GM04504 (cell line): ENCODE measurements at places on chromosomes 6 and 20.
A peak's percentile ranks its signal among the peaks of the same experiment; 100 is the strongest.

DNA sequence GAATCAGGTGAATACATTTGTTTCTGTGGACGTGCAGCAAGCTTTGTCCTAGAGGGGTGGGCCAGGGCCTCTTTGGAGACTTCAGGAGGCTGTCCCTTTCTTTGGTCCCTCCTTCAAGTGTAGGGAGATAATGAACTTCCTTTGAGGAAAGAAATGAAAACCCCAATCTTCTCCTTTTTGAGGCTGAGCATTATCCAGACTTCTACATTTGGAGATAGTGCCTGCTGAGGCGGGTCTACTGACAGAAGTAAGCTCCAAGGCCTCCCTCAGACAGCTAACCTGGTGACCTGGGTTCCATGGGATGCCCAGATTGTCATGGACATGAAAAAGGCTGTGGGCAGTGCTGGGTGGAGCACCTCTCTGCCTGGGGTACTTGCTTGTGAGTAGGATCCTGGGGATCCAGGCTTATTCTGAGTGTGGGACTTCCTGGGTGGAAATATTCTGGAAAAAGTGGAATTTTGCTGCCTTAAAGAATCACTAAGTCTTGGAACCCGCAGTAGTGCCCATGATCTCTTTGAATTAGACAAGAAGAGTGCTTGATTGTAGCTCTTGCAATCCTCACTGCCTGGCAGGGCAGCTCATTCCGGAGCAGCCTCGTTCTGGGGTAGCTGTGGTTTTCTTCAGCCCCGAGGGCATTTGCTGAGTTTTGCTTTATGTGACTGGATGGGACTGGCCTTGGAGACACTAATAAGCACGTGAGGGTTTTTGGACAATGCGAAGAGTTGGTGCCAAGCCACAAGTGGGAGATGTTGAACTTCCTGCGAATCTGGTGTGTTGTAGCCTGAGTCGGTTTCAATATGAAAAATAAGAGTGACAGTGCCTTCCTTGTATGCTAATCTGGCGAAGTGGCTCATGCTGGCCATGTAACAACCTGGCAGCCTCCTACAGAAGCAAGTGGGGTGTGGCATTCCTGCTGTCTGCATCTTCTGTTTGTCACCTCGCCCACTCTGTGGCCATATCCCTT is 28.1 kb downstream of the SNRNP48 start:
- DNase-seq: peak; percentile 74

GRCh38 chr20:36745234-36745926 is 510 bp downstream of the NDRG3 start:
- DNase-seq: no peak

- no peak for DNase-seq
Observed at GRCh38 chr20:44066645-44067606, 120.1 kb downstream of the JPH2 start.

DNA sequence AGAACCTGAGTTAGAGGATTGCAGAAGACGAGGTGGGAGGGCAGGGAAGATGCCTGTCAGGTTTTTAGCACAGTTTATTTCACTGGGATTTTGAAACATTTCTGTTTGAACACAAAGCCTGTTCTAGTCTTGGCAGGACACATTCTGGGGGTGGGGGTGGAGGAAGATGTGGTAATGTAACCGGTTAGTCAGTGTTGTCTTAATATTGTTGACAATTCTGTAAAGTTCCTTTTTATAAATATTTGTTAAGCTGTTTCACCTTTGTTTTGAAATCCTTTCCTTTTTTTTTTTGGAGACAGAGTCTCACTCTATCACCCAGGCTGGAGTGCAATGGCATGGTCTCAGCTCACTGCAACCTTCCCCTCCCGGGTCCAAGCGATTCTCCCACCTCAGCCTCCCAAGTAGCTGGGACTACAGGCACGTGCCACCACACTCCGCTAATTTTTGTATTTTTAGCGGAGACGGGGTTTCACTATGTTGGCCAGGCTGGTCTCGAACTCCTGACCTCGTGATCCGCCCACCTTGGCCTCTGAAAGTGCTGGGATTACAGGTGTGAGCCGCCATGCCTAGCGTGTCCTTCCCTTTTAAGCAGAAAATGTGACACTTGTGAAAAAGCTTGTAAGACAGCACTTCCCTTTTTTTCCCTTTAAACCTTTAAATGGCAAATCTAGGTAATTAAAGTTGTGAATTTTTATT is 20.2 kb downstream of the SLC9A8 start:
- DNase-seq: no peak

GRCh38 chr6:14912706-14913105 is 333.2 kb upstream of the JARID2 start:
- no peak for DNase-seq

DNA sequence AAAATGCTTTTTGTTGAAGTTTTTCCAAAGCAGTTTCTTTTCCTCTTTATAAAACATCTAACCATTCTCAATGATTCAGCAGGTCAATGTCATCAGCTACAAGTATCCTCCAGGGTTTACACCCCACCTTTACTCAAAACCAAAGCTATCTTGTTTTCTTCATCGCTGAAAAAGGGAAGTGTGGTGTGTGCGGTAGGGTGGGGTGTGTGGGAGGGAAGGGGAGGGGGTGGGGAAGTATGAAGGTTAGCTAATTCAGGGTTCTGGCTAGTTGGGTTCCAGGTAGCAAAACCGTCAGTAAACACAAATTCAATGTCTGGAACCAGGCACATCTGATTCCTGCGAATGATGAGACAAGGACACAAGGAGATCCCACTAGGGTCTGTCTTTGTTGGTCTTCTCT is 189.6 kb downstream of the GJA10 start:
- DNase-seq: no peak
